ENCODE measurements at places on chromosomes 5 and 9.
A peak's percentile ranks its signal among the peaks of the same experiment; 100 is the strongest.

DNA sequence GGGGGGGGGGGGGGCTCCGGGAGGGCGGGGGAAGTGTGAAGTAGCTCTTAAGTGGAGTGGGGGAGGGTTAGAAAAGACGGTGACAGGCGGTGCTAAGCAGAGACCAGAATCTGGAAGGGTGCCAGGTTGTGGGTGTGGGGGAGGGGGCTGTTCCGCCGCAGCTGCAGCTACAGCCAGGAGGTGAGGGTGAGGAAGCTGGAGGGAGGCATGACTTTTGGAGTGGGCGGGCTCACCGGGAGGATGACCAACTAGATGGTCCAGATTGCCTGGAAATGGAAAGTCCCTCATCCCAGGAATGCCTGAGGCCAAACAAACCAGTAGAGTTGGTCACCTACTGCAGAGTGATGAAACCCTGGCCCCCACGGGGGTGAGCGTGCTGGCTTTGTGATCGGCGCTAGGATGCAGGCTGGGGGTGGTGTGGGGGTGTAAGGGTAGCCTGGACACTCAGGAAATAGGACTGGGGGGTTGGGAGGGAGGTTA, 158.1 kb upstream of the SHB start:
- peak; percentile 90 for DNase-seq

GRCh38 chr5:109779036-109779735, 89.5 kb downstream of the MAN2A1 start:
- no peak for DNase-seq

- no peak for DNase-seq
These were observed 36.4 kb upstream of the TNFAIP8 start for GRCh38 chr5:119319401-119319800.

- no peak for DNase-seq
These were observed 2.8 kb downstream of the ST8SIA4 start for GRCh38 chr5:100900142-100900795.

GRCh38 chr5:95543017-95543705, 11.6 kb downstream of the SKIC3 start:
- DNase-seq = peak; percentile 4

DNA sequence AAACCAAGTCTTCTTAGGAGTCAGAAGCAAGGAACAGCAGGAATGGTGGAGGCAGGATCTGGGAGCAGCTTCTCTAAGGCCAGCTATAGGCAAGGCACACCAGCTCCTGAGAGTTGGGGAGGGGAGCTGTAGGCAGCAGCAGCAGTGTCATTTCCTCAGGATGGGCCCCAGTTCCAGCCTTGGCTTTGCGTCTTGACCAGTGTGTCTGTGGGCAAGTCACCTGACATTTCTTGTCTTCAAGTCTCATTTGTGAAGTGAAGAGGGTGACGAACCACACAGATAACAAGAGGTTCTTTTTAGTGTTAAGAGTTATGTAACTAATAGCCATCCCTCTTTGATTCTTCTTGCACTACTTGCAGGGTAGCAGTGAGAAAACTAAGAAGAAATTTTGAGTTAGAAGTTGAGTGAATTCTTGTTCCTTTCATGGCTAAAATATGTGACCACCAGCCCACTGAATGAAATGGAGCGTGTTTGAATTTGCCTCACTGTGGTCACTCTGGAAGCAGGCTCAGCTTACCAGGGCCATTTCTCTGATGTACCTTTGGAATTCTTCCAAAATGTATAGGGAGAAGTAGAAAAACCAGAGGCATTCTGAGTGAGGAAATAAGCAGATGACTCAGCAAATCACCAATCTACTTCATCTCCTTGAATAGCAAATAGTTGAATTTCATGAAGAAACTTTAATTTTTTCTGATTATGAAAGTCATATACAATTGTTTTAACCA, 42.4 kb downstream of the RHOBTB3 start:
- DNase-seq = no peak

DNA sequence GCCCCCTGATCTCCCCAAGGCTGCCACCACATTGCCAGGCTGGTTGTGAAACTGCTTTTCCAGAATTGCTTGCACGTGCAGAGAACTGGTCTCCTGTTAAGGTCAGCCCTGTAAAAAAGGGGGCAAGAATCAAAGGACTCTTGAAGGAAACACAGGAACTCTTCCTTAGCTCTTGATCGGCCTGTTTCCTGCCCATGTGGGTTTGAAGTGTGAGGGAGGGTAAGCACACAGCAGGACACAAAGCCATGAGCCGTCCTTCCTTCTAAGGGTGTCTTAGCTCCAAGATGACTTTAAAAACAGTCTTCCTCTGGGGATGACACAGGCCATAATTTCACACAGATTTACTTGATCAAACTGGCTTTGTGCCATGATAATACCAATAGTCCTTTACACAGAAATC, 36.1 kb downstream of the TEK start:
- no peak for DNase-seq

- DNase-seq = no peak
These were observed 116.1 kb upstream of the TNC start for GRCh38 chr9:115234094-115234493.

DNA sequence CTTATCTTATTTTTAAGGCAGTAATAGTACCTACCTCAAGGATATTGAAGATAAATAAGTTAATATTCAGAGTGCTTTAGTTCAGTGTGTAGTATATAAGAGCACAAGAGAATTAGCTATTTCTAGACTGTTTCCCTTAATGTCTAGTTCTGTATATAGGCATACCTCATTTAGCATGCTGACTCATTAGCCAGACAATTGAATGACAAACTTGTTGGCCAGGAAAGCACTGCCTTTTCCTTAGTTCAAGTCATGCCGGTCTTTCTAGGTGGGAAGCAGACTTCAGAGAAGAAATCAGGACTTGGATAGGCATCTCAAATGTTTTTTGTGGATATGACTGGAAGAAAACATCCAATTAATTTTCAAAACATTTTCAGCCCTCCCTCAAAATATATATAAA, 3.2 kb upstream of the FBXO4 start:
- DNase-seq = no peak

DNA sequence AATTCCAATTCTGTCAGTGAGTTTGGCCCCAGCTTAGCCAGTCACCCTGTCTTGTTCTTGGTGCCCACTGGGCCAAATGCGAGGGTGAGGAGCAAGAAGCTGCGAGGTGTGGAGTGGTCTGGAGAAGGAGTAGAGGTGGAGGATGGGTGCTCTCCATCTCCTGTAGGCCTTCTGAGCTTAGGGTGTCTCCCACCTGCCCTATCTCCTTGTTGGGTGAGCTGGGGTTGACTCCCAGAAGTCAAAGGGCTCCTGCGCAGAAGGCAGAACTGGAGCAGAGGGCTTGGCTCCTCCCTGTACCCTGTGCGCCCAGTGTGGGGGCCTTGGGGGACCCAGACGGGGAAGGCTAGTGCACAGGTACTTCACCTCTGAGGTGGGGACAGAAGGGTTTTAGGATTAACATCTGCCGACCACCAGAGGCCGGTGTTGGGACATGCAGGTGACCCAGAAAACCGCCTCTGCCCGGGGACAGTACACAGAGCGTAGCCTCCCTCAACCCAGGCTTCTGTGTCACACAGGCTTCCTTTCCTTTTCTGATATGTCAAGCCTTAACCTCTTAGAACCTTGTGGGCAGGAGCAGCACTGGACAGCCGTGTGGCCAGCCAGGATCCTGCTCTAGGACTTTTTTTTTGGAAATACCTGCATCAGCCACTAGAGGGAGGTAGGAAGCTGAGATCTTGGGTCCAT, 16.9 kb downstream of the IL5 start:
- DNase-seq = peak; percentile 14

DNA sequence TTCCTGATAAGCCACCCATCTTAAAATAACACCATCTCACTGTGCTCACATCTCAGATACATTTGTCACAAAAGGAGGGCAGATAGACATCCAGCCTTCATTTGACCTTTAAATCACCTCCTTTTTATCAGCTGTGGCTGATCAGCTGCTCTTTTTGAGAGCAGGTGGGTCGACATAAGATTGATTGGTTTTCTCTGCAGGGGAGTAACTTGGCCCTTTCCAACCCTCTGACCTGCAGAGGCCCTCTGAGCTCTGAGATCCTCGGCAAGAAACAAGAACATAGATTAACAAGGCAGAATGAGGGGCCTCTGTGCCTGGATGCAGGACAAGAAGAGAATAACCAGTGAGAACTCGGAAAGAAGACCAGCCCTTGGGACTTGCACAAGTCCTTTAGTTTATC, 33.5 kb upstream of the GLRA1 start:
- no peak for DNase-seq

DNA sequence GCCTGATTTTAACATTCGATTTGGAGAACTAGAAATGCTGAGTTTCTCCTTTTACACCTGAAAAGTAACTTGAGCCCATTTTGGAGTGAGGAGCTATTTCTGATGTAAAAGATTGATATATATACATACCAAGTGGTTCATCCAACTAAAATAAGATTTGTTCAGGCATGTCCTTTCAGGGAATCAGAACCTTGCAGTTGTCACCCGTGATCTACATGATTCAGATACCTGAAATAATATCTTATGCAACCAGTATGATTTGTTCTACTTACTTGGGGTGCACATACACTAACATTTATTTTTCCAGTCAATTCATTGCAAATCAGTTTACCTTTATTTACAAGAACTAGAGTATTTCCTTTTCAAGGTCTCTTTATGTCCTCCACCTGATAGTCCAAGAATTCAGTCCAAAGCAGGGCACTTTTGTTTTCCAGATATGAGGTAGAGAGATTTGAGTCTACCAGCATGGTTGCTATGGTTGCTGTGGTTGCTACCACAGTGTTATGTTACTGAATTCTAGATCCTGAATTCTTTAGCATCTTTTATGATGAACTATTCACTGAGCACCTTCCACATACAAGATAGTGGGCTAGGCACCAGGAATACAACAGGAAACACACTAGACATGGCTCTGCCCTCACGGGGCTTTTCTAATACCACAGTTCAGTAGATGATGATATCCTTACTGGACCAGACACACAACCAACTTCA, 49.3 kb downstream of the CCL28 start:
- no peak for DNase-seq

DNA sequence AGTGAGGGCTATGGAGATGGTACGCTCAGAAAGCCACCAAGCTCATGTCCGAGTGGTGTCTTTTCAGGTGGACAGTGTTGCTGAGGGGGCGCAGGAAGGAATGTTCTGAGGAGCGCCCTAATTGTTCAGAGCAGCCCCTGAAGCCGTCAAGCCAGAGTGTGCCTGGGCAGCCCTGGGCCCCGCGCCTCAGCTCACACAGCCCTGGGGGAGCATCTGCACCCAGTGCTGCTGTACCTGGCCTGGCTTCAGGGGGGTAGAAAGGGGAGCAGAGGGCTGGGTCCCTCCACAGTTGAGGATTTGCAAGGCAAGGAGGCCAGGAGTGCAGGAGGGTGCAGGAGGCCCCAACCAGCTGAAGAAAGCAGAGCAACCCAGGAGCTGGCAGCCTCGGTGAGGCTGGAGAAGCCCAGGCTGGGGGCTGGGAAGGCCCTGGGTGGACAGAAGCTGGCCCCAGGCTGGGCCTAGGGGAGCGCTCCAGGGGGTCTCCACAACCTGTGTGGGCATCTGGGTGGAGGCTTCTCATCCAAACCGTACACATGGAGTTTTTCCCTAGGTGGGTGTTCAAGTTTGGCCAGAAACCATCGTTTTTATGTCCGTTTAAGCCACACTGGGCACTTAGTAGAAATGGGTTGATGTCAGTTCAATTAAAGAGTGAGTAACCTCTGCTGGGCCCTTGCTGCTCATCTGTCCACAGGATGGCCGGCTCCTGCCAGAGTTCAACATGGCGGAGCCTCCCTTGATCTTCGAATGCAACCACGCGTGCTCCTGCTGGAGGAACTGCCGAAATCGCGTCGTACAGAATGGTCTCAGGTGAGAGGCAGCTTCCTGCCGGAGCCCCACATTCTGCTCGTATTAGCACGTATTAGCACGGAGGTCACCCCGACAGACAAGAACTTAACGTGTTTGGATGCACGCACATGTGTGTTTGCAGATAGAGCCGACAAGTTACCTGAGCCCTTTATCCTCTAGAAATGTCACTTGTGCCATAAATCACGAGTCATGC, 62.0 kb upstream of the CACNA1B start:
- no peak for DNase-seq

DNA sequence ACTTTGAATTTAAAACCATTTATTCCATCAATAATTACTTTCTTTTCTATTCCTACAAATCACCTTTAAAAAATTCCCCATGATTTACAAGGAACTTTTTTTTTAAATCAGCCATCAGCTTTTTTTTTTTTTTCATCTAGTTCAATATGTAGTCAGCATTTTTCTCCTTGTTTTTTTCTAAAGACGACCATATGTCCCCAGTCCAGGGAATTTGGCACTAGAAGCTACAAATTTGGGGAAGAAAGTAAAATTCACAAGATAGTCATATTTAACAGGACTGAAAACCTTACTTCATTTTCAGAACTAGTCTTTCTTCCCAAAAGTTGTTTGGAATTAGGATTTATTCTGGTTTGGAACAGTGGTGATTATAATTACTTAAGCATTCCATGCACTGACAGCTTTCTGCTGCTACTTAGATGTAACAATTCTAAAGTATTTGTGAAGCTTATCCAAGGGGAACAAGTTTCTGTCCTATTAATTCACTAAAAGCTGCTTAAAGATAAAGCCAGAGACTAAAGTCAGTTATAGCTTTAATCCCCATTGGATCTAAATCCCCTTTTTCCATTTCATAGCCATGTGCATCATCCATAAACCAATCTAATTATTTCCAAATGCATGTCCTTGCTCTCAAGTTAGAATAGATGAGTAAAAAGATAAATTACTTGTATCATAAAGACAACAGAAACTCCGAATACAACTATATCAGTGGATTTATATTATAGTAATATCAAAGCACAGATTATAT, 7.4 kb upstream of the SNCAIP start:
- no peak for DNase-seq

DNA sequence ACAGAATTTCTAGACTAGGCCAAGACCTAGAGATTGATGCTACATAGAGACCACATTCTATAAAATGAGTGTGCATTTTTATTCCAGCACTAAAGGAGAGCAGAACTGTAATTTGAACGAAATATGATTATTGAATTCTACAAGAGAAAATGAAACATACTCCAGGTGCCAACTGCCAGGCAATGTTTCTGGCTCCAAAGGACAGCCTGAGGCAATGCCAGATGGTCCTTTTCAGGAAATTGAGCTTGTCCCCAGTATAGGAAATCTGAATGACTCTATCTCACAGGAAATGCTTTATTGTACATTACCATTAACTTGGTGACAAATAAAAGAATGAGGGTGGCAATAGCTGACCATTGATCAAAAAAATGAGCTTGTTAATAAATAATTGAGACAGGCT, 28.8 kb upstream of the RASGRF2 start:
- DNase-seq = no peak

- no peak for DNase-seq
These were observed 104.8 kb downstream of the SREK1 start for GRCh38 chr5:66248874-66249273.

GRCh38 chr5:39424736-39425637, at the start of gene DAB2:
DAB2 (minus strand) TSS chr5:39424980; CDS start chr5:39394320, 30,660 bp downstream.
- no peak for DNase-seq
